NCI-H526 treated with DMSO at 0.1 percent for 48 hours (cell line): ENCODE measurements at places on chromosomes 4 and X.

GRCh38 chrX:14039344-14039743 is 9.7 kb upstream of the GEMIN8 start:
- peak; percentile 9 for DNase-seq

DNA sequence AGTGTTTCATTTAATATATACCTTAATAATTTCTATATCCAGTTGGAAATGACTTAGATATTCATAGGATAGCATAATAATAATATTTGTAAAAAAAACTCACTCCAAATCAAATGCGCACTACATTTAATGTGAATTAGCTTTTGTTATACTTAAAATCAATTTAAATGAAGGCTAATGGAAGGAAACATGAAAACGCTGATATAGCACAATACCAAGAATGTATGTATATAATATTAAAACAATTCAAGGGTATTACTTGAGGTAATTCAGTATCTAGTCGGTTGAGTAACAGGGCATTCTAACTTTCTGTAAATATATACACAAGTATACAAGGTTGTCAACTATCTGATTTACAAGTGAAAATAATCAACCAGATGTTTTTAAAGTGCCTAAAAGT is 307.1 kb upstream of the TEX13C start:
- no peak for DNase-seq

DNA sequence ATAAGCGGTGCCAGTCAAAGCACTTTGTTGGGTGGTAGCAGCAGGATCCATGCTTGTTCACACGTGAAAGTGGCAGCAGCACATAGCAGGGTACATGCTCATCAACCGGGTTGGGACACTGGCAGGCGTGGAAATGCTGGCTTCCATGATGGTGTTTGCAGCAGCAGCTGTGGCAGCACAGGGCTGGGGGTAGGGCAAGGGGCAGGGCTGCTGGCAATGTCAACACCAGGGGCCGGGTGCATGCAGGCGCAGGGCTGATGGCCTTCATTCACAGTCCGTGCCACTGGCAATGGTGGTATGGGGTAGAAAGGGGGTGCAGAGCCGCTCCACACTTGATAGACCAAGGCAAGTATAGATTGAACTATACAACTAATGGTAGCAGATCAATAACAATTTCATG is 374.7 kb upstream of the FAM241A start:
- no peak for DNase-seq

DNA sequence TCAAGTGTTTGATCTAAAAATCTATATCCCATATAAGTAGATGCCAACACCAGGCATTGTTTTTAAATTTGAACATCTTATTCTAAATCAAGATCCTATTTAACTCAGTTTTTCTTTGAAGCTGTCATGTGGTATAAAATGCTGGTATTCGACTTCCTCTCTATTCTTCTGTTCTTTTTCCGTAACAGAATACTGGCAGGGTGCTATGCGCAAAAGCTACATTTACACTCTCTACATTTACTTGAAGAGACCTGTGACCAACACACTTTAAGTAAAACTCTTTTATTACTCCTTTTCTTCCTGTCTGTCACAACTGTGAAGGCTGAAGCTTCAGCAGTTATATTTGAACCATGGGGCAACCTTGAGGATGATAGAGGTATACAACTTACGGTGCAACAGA is 612.8 kb downstream of the C4orf33 start:
- DNase-seq: no peak

DNA sequence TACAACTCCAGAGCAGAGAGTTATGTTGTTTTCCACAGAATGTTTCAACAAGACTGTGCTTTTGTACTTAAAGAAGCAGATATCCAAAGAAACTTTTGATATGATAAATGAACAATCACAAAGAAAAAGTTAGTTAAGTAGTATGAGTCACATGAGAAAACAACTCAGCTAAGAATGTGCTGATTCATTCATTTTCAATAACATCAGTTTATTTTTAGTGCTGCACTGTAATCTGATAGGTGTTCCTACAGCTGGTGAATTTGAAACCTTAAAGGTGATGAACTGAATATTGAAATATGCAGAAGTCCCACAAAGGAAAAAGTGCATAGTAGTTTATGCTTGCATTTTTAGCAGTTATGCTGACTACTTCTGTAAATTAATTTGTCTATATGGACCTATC is 180.3 kb upstream of the TENM3 start:
- no peak for DNase-seq

- no peak for DNase-seq
Observed at GRCh38 chrX:145826466-145826865, 8.8 kb downstream of the SLITRK2 start.

GRCh38 chrX:149161435-149162088 is 343.5 kb downstream of the IDS start:
- DNase-seq: no peak

- DNase-seq: no peak
Observed at GRCh38 chr4:150310159-150310895, 232.1 kb downstream of the DCLK2 start.

DNA sequence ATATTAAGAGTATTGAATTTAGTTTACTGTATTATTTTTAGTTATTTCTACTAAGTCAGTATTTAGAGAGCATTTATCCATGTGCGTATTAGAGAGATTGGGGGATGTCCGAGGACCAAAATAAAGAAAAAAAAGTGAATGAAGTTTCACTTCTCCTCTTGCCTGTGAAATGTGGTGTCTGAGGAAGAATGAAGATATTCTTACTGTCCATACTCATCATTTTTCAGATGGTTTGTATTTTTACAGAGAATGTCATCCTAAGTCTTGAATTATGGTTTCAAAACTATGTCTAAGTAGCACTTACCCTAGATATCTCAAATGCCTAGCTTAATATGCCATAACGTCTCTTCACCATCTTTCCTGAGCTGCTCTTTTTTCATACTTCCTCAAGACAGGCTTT is 854.3 kb downstream of the C4orf33 start:
- no peak for DNase-seq

DNA sequence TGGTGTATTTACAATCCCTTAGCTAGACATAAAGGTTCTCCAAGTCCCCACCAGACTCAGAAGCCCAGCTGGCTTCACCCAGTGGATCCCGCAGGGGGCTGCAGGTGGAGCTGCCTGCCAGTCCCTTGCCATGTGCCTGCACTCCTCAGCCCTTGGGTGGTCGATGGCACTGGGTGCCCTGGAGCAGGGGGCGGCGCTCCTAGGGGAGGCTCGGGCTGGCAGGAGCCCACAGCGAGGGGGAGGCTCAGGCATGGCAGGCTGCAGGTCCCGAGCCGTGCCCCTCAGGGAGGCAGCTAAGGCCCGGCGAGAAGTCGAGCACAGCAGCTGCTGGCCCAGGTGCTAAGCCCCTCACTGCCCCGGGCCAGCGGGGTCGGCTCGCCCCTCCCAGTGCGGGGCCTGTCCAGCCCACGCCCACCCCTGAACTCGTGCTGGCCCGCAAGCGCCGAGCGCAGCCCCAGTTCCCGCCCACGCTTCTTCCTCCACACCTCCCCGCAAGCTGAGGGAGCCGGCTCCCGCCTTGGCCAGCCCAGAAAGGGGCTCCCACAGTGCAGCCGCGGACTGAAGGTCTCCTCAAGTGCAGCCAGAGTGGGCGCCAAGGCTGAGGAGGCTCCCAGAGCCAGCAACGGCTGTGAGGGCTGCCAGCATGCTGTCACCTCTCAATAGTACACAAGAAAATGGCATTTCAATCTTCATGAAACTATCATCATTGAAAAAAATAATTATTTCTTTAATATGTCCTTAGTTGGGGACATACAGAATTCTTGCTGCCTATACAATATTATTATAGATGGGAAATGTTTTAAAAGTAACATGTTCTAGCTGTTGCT is 189.1 kb downstream of the SLC7A11 start:
- DNase-seq: no peak

GRCh38 chr4:143021384-143021783 is 163.3 kb upstream of the USP38 start:
- DNase-seq: no peak

DNA sequence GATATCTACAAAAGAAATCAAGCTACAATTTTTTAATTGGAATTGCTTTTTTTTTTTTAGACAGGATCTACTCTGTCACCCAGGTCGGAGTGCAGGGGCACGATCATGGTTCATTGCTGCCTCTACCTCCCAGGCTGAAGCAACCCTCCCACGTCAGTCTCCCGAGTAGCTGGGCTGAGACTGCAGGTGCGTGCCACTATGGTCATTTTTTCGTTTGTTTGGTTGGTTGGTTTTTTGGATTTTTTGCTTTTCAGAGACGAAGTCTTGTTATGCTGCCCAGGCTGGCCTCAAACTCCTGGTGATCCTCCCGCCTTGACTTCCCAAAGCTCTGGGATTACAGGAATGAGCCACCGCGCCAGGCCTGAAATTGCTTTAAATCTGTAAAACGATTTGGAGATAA is 15.6 kb downstream of the RGN start:
- no peak for DNase-seq

- DNase-seq: peak; percentile 5
Observed at GRCh38 chr4:146975527-146975926, 29.9 kb upstream of the TTC29 start.

- no peak for DNase-seq
Observed at GRCh38 chrX:117335209-117335608, 781.4 kb downstream of the KLHL13 start.
